Left renal pelvis (tissue), 4 donors: ENCODE measurements at places on chromosomes 6 and 20. TPM values are rescaled to one million over a fixed set of nuclear protein-coding genes. Genes with fewer than 3 reads are reported as not detected.

DNA sequence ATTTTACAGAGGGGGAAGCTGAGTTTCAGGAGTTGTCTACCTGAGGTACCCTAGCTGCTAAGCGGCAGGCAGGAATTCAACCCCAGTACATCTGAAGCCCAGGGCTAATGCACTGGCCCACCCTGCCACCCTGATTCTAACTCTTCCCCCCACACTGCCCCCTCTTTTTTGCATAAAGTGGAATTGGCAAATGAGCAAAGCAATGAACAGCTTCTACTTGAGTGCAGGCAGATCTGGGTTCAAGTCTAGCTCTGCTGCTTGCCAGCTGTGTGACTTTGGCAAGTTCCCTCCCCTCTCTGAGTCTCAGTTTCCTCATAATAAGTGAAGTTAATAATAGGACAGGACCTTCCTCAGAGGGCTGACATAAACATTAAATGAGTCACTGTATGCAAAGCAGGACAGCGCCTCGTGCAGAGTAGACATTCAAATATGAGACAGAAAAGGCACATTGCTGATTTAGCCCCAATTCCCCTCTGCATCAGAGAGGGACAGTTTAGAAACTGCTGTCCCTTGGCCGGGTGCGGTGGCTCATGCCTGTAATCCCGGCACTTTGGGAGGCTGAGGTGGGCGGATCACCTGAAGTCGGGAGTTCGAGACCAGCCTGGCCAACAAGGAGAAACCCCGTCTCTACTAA is 4.7 kb downstream of the ADA start:
- DNase-seq = no peak

DNA sequence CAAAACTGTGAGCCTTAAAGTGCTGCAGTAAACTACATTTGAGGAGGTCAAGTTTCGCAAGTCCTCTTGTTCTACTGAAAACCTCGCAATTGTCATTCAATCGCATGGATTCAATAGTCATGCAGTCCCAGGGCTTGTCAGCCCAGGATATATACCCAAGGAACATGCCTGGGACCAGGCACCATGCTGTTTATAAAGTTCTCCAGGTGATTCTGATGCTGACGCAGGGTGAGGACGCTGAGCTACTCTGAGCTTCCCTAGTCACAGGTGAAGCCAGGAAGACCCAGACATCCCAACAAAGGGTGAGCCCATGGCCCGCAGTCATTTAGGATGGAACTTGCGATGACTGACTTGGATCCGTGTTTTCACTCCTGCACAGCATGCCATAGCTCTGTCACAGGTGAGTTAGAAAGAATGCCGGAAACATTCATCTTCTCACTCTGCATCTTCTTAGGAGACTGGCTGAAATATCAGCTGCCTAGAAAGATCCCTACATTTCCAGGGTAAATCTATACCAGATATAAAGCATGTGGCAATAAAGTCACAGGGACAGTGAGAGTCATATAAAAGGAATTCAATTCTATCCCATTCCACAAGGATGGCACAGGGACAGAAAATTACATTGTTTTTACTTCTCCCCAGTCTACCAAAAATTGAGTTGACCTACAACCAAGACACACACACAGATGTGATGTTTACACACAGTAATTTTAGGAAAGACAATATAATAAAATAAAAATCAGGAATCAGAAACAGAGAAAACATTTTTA is 27.0 kb upstream of the SSTR4 start:
- DNase-seq = no peak

MAP3K5 gene
- 7.9 TPM for polyA plus RNA-seq

GRCh38 chr6:1310628-1311399 is 1.1 kb upstream of the FOXQ1 start:
- DNase-seq = no peak

GRCh38 chr6:37092923-37093727 is 76.8 kb upstream of the PIM1 start:
- no peak for DNase-seq

- no peak for DNase-seq
These were observed 70.3 kb upstream of the CLDN20 start for GRCh38 chr6:155193526-155193925.

DNA sequence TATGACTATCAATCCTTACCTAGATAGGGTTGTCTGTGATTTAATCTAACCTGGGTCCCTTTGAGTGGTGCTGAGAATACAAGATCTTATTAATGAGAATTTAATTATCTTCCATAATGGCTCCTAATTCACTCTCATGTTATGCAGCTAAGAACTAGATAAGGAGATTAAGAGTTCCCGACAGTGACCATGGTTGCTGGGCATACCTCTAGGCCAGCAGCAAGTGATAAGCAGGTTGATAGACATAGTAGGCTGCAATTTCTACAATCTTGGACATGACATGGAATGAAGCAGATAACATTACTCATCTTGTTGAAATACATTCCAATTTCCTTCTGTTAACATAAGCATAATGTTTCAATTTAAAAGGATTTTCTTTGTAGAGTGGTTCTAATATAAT is 27.1 kb downstream of the SPACA1 start:
- DNase-seq = no peak

- no peak for DNase-seq
These were observed 284.5 kb downstream of the PRKN start for GRCh38 chr6:162443101-162443500.

GRCh38 chr20:49595811-49596561 is 28.0 kb upstream of the PTGIS start:
- no peak for DNase-seq

DNA sequence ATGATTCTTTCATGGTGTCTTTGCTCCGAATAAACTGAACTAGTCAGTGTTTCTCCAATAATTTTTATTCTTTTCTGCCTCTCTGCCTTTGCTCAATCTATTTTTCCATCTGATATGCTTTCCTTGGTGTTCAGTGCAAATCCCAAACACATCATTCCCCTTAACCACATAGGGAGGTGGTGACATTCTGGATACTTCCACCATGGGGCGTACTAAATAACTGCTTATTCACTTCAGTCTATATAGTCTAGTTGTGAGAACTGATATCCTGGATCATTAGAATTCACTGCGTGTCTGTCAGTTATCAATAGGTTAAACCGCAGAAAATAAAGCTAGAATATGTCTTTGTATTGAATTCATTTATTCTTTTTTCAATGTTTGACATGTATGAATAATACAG is 83.1 kb downstream of the KCNQ5 start:
- no peak for DNase-seq

DNA sequence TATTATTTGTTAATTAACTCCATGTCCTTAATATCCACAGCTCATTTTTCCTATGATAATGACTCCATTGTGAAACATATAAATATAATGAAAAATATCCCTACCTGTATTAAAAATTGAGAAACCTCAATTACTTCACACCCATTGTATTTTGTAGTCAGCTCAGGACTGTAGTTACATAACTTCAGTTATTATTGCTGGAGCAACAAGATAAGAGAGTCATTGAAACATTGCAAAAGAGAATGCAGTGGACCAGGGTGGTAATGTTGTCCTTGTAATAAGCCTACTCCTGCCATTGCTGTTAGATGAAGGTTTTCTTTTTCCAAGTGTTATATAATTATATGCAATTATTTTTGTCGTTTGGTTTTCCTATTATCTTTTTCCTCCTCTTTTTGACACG is 184.4 kb downstream of the PRL start:
- DNase-seq = no peak
